Common myeloid progenitor, CD34-positive (primary cell): ENCODE measurements at places on chromosomes 2 and 18.

DNA sequence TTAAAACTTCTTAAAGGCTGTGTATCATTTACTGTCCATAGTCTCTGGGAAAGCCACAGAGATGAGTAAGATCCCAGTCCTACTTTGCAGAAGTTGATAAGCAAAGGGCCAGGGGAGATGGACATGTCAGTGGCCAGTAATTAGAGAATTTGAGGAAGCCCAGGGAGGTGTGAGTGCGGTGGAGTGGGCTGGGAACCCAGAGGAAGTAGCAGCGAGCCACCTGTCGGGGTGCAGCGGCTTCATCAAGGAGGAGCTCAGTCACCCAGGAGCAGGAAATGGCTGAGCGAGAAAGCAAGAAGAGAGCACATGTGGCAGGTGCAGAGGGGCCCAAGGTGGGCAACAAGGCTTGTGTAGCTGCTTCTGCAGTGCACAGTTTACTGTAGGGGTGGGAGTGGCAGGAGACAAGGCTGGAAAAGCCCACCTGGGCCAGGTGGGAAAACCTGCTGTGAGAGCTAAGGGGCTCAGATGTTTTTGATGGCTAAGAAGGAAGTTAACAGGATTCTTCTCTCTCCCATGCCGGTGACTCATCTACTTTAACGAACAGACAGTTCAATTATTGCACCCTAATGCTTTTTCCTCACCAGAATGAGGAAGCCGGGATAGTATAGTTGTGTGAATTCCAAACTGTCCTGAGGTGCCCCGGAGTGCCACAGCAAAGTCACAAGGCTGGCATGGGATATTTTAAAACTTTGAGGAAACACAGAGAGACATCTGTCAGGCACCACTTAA is 34.8 kb upstream of the MGAT5 start:
- H3K36me3 ChIP-seq: no peaks in the 10 kb centered on the region
- DNase-seq: peak; percentile 69
- H3K27me3 ChIP-seq: no peaks in the 10 kb centered on the region
- H3K27ac ChIP-seq: no peak overlapping the region

DNA sequence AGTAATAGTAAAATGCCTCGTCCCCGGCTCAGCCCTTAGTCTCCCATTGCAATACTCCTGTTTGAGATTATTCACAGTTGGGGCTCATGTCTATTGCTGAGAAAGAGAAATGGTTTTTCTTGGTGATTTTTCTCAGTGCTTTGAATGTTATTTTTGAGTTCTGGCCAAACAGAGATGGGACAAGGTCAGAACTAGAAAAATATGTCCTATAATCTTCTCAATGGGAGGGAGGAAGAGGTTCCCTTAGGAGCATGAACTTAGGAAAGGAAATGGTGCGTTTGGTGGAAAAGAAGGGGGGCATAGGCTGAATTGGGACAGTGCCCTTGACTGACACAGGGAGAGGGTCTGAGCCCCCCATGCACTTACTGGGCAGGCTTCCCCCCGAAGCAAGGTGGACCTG is 133.8 kb downstream of the AGAP1 start:
- H3K36me3 ChIP-seq: no peaks in the 10 kb centered on the region
- H3K27me3 ChIP-seq: no peaks in the 10 kb centered on the region
- DNase-seq: no peak
- no peaks in the 10 kb centered on the region for H3K4me1 ChIP-seq

DNA sequence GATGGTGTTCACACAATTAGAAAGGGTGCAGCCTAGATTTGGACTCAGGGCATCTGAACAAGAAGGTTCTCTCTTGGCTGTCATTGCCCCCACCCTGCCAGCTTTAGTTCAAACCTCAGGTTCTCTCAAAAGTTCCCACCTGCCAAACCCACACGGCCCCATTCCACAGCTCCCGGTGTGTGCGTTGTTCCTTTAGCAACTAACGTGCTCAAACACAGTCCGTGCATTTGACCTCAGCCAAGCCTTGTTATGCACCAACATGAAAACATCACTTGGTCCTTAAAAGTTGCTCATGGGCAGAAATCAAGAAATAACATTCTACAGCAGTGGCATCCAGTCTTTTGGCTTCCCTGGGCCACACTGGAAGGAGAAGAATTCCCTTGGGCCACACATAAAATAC is 32.0 kb downstream of the LOXHD1 start:
- DNase-seq: no peak
- peaks cover 53% of the 10 kb centered on the region for H3K4me1 ChIP-seq
- no peaks in the 10 kb centered on the region for H3K27me3 ChIP-seq
- no peaks in the 10 kb centered on the region for H3K36me3 ChIP-seq
- no peak overlapping the region for H3K4me3 ChIP-seq

- peaks cover 78% of the 10 kb centered on the region for H3K36me3 ChIP-seq
- H3K4me1 ChIP-seq: peaks cover under 1% of the 10 kb centered on the region
- DNase-seq: peak; percentile 24
- H3K27me3 ChIP-seq: no peaks in the 10 kb centered on the region
Observed at GRCh38 chr2:68789603-68790002, 55.0 kb downstream of the ARHGAP25 start.

DNA sequence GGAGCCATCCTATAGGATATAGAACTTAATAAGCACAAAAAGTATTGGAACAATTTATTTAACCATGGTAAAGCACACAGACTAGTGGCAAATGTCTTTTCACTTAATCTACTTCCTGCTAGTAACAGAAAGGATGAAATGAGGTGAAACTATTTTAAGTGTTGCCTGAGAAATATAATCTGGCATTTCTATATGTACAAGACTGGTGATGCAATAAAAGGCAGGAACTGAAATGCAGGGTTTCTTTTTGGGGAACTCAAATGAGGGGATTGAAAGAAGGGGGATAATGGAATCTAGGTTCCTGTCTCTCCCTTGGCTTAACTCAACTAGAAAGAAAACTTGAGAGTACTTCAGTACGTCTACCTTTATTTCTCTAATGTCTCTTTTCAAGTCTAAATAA is 122.3 kb downstream of the MEMO1 start:
- peaks cover 11% of the 10 kb centered on the region for H3K4me1 ChIP-seq
- H3K4me3 ChIP-seq: no peak overlapping the region
- no peak overlapping the region for H3K27ac ChIP-seq
- H3K27me3 ChIP-seq: no peaks in the 10 kb centered on the region
- DNase-seq: no peak

GRCh38 chr2:205860181-205860580 is 177.9 kb downstream of the NRP2 start:
- no peak overlapping the region for H3K27ac ChIP-seq
- H3K4me3 ChIP-seq: no peak overlapping the region
- H3K36me3 ChIP-seq: no peaks in the 10 kb centered on the region
- no peaks in the 10 kb centered on the region for H3K4me1 ChIP-seq
- no peaks in the 10 kb centered on the region for H3K27me3 ChIP-seq
- no peak for DNase-seq

- no peaks in the 10 kb centered on the region for H3K36me3 ChIP-seq
- peak overlapping the region; percentile 55 for H3K4me3 ChIP-seq
Observed at GRCh38 chr2:102033750-102034682, 42.3 kb downstream of the IL1R2 start.

DNA sequence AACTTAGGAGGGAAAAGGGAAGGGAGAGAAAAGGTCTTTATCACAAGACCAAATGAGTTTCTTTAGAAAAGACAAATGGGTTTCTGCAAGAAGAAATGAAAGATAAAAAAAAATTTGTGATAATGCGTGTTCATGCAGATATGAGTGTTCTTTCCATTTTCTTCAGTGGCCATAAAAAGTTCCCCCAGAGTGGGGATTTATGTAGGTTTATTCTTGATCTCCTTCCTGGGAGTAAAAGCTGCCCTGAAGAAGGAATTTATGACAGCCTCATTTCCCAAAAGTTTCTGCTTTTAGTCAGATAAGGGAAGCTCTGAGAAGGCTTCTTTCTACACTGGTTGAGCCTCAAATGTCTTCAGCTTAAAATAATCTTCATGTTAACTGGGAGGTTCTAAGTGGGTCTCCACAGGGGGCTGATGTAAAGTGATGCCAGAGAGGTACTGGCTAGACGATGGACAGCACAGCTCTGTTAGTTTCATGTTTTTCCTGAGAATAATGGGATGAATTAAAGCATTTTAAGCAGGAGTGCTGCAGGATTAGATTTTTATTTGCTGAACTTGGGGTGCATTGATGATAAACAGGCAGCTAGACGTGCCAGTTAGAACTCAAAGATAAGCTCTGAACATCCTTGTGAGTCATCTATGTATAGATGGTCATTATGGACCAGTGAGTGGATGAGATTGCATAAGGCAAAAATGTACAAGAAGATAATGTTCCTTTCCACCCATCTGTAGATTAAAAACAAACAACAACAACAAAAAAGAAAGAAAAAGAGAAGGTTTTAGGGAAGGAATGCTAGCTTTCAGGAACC is 99.4 kb upstream of the MSH2 start:
- no peak overlapping the region for H3K4me3 ChIP-seq
- no peaks in the 10 kb centered on the region for H3K36me3 ChIP-seq
- DNase-seq: peak; percentile 27
- peaks cover 45% of the 10 kb centered on the region for H3K4me1 ChIP-seq
